ENCODE measurements at places on chromosomes 1 and 21. TPM values are rescaled to one million over a fixed set of nuclear protein-coding genes. Genes with fewer than 3 reads are reported as not detected.

BGLAP gene
- 0.61 TPM for total RNA-seq

SLC6A17 gene
- not detected for total RNA-seq

KCNJ9 gene
- not detected for total RNA-seq

DBT gene
- total RNA-seq, result 2.9 TPM

CFAP74 gene
- not detected for total RNA-seq

LHX8 gene
- not detected for total RNA-seq

PTGFR gene
- 1.1 TPM for total RNA-seq

SLC9A1 gene
- 5.9 TPM for total RNA-seq

U2AF1 gene
- 48.4 TPM for total RNA-seq

All from epithelial cell of umbilical artery (primary cell).